Stimulated activated effector memory CD8-positive, alpha-beta T cell treated with anti-CD3 and anti-CD28 coated beads, Interleukin-12 subunit alpha, Interleukin-12 subunit beta, amount 100 ng/mL, for 72 hours (primary cell): ENCODE measurements at places on chromosomes 1 and 21.

DNA sequence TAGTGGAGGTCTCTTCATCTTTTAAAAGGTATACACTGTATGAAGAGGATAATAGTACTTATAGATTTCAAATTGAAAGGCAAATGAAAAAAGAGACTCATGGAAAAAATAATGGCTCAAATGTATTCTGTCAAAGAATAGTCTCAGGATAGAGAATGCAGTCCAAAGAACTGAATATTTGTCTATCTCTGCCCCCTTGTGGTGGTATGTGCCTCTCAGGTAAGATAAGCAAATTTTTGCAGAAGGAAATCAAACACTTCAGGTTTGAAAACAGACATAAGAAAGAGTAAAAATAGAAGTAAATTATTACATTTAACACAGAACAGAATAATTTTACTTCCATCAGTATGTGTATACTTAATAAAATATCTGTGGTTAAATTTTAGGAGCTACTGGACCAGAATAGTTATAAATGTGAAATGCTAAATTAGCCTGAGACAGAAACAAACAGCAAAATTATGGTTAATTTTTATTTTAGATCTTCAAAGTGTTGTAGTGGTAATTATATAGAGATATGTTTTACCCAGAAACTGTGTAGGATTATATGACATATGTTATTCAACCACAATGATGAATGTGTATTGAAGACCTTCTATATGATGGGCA is 164.4 kb upstream of the PALMD start:
- no peak for DNase-seq

- no peak for DNase-seq
These were observed 123.0 kb upstream of the IGSF21 start for GRCh38 chr1:17984583-17984982.

DNA sequence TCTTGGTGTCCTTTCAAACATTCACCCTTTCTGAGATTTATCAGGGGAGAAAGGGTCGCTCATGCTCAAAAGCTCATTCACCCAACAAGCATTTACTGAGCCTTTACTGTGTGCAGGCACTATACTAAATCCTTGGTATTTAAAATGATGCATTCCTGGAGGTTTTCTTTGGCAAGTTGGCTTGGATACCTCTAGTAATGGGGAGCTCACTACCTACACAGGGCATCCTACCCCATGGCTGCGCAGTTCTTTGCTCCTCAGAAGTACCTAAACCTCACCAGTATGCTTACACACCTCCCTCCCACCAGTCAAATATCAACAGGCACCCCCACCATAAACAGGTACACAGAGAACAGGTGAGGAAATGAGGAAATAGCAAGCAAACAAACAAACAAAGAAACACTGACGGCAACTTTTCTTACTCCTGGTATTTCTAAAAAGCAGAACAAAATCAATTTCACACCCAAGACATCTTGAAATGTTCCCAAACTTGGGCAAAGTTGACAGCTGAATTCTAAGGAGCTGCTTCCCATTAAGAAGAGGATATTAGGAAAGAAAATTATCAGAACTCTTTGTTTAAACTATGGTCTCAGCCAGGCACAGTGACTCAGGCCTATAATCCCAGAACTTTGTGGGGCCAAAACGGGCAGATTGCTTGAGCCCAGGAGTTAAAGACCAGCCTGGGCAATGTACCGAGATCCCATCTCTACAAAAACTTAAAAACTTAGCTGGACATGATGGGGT is 104.8 kb downstream of the PSMG1 start:
- DNase-seq, result no peak

DNA sequence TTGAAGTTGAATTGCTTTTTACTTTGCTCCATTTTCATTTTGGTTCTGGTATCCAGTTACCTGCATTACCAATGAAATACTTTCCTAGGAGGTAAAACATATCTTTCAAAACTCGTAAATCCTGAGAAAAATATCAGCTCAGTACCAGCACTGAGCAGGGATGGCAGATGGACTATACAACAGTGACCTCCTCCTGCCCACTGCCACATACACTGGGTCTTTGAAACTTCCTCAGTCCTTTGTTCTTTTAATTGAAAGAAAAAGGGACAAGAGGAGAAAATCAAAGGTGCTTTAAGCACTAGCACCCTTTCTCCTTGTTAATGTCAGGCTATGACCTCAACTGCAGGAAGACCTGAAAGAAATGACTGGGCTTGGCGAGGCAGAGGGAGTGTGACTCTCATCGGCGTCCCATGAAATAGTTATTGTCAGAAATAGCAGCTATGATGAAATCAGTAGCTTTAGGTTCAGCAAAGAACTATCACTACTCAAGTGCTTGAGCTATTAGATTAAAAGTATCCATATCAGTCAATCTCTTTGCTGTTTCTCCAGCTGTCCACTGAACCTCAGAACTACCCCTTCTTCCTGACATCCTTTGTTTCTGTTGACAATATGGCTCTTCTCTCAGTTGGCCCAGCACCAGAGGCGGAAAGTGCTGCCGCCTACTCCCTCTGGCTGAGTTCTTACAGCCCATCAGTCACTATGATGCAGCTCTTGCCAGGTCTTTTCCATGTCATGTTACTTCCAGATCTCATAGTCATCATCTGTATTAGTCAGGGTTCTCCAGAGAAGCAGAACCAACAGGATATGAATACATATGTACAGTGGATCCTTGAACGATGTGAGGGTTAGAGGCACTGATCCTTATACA is 207.0 kb upstream of the MAP1LC3C start:
- DNase-seq, result no peak
